ENCODE measurements at places on chromosomes 12 and 14.

- no peak for DNase-seq
These were observed 73.8 kb upstream of the OSBPL8 start for GRCh38 chr12:76633415-76633814.

- DNase-seq, result no peak
These were observed 1231.2 kb upstream of the FLRT2 start for GRCh38 chr14:84298663-84299195.

DNA sequence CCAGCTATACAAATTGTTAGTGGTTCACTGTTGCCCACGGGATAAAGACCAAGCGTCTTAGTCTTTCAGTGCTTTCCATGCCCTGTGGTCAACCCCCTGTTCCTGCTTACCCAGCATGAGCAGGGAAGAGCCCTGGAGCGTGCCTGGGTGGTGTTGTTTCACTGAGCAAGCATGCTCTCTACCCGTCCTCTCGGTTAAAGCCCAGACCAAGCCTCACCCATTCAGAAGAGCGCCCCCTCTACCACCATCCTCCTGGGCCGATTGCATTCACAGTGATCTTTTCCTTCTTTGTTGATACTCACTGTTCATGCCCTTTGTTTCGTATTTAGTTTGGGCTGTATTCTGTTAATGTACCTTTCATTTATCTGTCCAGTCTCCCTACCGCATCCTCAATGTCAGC, 25.1 kb downstream of the DYRK4 start:
- no peak for DNase-seq

GRCh38 chr12:5377997-5378592, 53.8 kb upstream of the NTF3 start:
- DNase-seq, result no peak

DNA sequence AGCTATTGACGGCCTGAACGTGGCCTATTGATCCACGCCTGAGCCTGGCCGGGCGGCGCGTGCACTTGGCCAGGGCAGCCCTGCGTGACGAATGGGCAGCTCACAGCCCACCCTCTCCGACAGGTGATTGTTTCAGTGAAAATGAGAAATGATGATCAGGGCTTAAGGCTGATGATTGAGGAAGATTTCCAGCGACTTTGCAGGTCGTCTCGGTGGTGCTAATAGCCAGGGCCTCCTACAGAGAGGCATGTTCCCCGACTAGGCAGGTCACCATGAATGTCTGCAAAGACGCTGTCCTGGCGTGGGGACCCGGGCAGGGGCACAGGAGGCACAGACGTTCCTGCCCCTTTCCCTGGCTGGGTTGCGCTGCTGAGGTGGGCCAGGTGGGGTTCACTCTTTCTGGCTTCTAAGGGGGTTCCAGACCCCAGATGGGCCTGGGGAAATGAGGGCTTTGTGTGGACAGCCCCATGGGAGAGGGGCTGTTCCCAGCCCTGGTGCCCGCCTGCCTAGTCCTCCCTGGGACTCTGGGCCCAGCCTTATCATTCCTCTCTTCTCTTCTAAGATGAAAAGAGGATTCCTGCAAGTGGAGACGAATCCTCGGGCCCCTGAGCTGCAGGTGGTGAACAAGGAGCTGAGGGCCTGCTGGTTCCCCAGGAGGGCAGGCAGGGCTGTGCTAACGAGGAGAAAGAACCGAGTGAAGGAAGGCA, 157.4 kb downstream of the KIF26A start:
- DNase-seq, result no peak

GRCh38 chr14:93929657-93930056, 2.5 kb downstream of the FAM181A start:
- DNase-seq, result no peak

DNA sequence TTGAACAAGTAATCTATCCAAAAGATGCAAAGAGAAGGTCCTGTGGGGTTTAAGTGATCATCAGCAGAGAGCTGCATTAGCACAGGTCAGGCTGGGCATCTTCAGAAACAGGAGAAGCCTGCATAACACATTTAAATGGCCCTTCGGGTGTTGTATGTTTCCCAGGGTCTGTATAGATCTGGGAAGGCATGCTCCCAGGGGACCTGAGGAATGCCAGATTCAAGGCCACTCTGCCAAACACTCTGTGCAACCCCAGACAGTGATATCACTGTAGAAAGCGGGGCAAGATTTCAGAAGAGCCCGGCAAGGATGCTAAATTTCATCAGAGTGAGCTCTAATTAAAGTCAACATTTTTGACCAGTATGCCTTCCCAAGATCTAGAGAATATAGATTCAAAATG, 92.9 kb downstream of the ARMH4 start:
- DNase-seq, result no peak

GRCh38 chr12:94433744-94434143, 25.9 kb downstream of the CEP83 start:
- DNase-seq, result no peak

GRCh38 chr12:15496738-15497137, 174.4 kb downstream of the PTPRO start:
- no peak for DNase-seq

GRCh38 chr12:25979059-25979458, 20.6 kb downstream of the RASSF8 start:
- no peak for DNase-seq

- no peak for DNase-seq
These were observed 131.7 kb upstream of the ATP2B1 start for GRCh38 chr12:89840162-89840922.

- no peak for DNase-seq
These were observed 1092.3 kb downstream of the AACS start for GRCh38 chr12:126157575-126157966.

DNA sequence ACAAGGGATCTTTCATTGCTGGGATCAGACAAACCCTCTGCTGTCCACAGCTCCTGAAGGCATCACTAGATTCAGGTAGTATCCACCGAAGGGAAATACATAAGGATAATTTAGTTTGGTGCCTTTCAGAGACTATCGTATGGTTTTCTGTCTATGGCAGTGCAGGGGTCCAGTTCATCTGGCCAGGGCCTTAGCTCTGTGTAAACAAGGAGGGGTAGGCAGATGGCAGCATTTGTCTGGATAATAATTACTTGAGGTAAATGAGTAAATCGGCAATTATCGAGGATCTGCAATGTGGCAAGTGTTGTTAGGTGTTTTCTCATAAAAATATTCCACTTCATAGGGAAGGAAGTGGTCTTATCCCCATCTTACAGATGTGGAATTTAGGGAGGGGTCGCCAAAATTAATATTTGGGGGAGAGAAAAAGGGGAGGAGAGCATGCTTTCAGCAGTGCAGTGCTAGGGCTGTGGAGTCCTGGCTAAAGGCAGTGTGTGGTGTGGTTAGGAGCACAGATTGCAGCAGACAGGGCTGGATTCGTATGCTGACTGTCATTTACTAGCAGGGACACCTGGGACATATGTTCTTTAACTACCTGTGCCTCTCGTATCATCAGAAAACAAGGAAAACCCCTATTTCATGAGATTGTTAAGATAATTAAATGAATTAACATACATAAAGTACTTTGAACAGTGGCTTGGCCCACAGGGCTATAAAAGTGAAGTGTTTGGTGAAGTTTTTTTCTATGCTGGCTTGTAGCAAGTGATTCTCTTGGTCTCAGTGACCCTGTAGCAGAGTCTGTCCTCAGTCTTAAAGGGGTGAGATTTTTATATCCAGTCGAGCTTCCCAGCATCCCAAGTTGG, 27.1 kb downstream of the RASSF8 start:
- DNase-seq, result no peak

DNA sequence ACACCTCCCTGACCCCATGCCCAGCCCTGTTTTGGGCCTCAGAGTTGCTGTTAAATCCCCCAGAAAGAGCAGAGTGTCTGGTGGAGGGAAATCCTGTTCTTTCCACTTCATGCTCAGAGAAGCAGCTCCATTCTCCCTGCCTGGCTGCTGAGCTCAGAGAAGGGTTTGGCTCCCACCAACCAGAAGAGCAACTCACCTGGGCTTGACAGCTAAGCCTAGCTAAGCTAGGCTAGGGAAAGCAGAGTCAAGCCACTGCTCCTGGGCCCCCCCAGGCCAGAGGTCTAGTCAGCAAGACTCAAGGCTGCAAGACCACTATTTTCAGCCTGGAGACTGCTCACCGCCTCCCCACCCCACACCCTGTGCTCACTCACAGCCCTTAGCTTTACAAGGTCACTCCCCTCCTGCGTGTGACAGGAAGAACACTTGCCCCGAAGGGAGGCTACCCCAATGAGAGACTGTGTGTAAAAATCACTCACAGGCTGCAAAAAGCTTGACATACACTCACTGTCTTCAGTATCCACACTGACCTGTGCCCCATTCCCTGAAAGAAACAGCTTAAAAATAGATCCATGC, 13.5 kb downstream of the GSC start:
- DNase-seq, result no peak

DNA sequence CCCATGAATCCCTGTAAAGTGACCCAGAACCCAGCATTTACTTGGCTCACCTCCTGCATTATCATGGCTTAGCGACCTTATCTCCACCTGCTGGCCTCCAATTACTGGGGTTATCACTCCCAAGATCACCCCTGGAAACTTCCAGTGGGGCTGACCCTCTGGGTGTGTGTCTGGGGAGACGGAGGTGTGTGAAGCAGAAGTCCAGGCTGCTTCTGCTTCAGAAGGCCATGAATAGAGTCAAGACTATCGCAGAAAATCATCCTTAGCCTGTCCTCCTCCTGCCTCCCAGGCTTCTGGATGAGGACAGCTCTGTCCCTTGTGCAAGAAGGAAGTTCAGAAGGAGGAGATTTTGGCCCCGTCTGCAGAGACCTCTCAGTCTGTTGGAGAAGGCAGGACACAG, 408 bp upstream of the KRT72 start:
- no peak for DNase-seq

GRCh38 chr12:48796976-48797375, 8.1 kb upstream of the ADCY6 start:
- DNase-seq, result peak; percentile 54

- DNase-seq, result no peak
These were observed 1.7 kb downstream of the PDE3A start for GRCh38 chr12:20370014-20370386.

DNA sequence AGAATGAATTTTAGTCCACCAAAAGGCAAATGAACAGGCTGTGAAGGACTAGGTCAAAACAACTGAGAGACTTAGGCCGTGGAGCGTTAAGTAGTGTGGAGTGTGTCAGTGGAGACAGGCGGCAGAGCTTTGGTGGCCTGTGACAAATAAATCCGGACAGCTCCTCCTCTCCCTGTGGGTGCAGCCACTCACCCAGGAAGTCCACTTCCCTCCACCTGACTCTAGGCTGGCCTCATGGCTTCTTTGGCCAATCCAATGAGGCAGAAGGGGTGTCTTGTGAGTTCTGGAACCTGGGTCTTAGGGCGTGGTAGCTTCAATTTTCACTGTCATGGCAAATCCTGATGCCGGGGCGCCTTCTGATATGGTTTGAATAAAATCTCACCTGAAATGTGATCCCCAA, 180.9 kb upstream of the C14orf180 start:
- no peak for DNase-seq

DNA sequence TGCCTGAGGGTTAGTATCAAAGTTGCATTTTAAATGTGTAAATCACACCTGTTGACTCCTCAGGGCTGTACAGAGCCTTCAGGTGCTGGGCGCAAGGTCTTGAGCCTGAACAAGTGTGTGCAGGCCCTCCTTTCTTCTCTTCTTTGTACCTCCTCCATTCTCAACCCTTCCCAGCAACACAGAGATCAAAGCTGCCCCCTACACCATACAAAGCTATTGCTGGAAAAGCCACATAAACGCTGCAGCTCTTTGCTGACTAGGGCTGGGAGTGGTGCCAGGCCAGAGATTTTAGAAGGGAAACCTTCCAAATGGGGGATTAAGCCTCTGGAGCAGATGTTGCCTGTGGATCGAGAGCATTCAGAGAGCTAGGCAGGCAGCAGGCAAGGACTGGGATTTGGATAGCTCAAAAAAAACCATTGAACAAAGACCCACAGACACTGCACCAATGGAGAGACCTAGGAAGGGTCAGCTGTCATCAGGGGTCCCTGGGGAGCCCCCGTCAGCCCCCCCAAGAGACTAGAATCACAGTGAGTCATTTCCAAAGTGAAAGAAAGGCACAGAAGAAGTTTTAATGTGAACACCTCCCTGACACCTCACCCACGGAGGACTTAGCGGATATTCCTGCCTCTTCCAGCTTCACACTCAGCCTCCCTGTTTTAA, 18.2 kb upstream of the SUSD6 start:
- no peak for DNase-seq

DNA sequence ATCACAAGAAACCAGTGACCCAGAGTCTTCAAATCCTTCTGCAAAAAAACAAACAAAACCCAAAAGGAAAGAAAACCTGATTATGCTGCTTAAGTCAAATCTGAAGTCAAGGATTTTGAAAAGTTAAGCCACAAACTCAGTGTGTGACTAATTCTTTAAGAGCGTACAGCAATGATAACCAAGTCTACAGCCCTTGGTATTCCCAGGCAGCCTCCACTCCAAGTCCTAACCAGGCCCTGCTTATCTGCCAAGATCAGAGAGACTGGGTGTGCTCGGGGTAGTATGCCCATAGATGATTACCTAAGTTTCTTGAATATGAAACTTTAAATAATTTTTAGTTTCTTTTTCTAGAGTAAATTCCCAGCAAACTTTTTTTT, 13.1 kb downstream of the PGAM5 start:
- DNase-seq, result no peak

DNA sequence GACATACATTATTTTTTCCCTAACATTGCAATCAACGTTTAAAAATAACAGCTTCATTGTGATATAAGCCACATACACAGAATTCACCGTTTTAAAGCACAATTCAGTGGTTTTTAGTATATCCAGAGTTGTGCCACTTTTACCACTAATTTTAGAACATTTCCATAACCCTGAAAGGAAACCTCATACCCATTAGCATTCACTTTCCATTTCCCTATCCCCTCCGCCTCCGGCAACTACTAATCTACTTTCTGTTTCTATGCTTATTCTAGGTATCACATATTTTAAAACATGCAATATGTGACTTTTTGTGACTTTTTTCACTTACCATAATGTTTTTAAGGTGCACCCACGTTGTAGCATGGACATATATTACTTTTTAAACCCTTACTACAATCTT, 55.6 kb upstream of the ISM2 start:
- DNase-seq, result peak; percentile 34

DNA sequence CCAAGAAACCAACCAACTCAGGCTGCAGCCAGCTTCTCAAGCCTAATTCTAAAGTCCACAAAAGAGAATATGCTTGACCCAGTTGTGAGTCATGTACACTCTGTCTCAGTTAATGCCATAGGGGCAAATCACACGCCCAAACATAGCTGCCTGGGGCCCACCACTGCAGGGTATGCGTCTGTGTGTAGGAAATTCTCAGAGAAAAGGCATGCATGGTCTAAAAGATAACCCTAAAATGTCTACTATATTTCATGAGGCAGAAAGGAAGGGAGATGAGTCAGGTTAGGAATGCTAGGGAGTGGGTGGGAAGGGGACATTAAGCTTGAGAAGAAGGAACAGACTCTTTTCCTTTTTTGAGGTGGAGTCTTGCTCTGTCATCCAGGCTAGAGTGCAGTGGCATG, 22.3 kb upstream of the SPTLC2 start:
- no peak for DNase-seq

DNA sequence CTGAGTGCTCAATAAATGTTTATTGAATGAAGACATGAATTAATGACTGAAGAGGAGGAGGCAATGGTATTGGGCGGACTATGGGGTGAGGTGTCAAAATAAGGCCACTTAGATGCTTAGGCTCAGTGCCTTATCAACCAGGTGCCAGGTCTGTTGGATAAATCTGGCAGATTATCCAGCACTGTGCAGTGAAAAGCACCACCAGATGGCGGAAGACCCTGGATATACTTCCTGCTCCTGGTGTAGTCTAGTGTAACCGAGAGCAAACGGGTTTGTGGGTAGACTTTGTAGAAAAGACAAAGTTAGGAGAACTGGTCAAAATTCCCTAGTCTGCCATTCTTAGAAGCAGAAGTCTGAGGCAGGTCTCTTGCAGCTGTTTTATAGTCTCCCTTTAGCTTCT, 306.3 kb downstream of the ATP23 start:
- DNase-seq, result no peak
